Stimulated activated CD8-positive, alpha-beta memory T cell treated with anti-CD3 and anti-CD28 coated beads, Interleukin-15, amount 100 ng/mL, for 4 hours (primary cell): ENCODE measurements at places on chromosomes 13 and 19.

- no peak for DNase-seq
These were observed 74.0 kb downstream of the DHRS12 start for GRCh38 chr13:51729866-51730553.

- no peak for DNase-seq
These were observed 369.3 kb downstream of the DLEU7 start for GRCh38 chr13:50474088-50474662.

- DNase-seq: no peak
These were observed 679 bp upstream of the CDADC1 start for GRCh38 chr13:49246850-49247642.

GRCh38 chr19:17541184-17541759 is 14.2 kb upstream of the COLGALT1 start:
- no peak for DNase-seq

GRCh38 chr19:43651758-43652545 is 12.3 kb upstream of the CADM4 start:
- no peak for DNase-seq

DNA sequence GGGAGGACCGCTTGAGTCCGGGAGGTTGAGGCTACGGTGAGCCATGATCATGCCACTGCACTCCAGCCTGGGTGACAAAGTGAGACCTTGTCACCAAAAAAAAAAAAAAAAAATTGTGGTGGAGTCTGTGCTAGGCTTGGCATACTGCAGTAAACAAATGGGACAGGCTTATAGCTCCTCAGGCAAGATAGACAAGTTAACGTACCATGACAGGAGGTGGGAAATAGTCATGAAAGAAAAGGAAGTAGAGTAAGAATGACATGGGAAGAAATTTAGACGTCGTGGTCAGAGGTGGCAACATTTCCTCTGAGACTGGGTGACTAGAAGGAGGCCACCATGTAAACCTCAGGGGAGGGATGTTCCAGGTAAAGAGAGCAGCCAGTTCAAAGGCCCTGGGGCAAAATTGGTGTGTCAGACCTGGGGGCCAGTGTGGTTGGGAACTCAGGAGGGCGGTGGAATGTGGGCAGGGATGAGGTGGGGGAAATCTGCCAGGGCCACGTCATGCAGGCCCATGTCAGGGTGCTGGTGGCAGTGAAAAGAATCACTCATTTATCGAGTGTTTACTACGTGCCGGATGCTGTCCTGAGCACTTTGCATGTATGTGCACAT is 5.6 kb downstream of the SNRPA start:
- DNase-seq: no peak
